ENCODE measurements at places on chromosomes 2 and 18.
A peak's percentile ranks its signal among the peaks of the same experiment; 100 is the strongest.

- no peak for DNase-seq
These were observed 464.5 kb downstream of the IRS1 start for GRCh38 chr2:226334981-226335720.

DNA sequence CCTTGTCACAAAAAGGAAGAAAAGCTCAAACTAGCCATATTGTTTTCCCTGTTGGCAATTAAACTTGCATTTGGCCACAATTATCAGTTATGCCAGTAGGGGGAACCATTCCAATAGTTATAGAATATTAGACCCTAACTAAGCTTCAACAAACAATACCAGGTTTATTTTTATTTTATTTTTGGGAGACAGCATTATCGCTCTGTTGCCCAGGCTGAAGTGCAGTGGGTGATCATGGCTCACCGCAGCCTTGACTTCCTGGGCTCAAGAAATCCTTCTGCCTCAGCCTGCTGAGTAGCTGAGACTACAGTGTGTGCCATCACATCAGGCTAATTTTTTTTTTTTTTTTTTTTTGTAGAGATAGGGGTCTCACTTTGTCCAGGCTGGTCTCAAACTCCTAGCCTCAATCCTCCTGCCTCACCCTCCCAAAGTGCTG is 102.1 kb downstream of the ATAD2B start:
- DNase-seq = peak; percentile 54

DNA sequence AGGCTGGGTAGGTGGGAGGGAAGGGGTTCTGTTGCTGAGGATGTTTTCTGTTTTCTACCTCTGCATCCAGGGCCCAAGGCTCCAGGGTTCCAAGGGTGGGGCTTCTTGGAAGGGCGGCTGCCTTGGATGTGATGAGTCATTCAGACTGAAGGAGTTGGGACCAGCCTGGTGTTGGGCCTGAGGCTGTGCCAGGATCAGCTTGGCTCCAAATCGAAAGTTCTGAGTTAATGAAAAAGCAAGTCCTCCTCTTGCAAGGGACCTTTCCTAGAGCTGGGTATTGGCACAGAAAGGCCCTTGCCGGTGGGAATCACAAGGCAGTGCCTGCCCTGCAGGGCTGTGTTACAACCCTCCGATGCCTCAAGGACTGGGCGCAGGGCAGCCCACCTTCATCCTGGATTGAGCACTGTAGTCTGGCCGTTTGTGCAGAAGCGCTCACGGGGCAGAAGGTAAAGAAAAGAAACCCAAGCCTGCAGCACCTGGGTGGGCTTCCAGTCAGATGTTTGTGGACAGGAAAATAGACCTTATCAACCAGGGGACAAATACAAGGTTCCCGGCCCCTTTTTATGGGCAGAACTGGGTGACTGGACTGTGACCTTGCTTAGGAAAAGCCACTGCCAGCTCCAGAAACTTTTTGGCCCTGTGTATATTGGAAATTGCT is 52.5 kb upstream of the MCFD2 start:
- DNase-seq = no peak

DNA sequence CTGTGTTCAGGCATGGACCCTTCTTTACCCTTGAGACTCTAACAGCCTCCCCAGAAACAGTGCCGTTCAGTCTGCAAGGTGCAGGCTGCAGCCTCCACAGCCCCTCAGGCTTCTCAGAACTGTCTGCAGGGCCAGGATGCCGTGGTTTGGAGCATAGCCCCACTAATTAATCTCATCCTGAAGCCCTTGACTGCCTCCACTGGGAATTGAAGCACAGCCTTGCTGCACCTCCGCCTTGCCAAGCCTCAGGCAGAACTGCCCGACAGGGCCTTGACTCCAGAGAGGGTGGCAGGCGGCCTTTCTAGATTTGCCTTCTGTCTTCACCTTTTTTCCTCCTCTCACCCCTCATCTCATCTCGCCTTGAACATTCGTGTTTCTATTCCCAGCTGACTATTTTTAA is 119.8 kb downstream of the NRP2 start:
- DNase-seq = no peak

DNA sequence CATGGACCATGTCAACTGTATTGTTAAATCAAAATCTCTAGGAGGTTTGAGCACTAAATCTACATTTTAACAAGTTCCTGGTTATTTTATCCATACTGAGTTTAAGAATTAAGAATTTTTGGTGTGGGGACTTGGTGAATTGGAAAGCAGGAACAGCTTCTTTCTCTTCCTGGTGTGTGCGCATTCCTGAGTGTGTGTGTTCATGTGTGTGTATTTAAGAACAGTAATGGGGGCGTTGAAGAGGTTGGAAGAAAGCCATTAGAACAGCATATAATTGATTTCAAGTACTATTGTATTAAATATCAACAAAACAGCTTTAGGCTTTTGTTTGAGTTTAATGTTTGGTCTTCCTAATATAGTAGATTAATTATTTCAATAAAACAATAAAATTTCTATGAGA is 801.3 kb upstream of the ID2 start:
- DNase-seq = no peak

DNA sequence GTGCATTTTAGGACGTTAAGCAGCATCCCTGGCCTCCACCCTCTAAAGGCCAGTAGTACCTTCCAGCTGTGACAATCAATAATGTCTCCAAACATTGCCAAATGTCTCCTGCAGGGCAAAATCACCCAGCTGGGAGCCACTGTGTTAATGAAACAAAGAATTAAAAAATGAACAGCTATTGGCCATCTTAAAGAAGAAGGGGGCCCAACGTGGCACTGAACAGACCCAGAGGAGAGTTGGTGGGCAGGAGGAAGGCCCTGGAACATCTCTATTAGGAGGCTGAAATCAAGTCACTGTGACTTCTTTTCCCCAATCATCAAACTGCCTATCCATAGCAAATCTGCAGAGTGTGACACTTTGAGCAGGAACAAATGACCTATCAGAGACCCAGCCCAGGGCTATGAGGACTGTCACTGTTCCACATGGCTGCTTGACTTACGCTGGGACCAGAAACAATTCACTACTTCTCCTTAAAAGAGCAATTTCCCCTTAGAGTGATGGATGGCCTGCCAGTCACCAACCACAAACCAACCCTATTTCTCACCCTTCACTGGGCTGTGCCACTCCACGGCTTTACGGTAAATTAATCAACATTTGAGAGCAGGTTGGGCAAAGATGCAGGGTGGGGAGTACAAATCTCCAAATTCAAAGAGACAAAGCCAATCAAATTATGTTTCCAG is 35.2 kb upstream of the TEX51 start:
- no peak for DNase-seq

DNA sequence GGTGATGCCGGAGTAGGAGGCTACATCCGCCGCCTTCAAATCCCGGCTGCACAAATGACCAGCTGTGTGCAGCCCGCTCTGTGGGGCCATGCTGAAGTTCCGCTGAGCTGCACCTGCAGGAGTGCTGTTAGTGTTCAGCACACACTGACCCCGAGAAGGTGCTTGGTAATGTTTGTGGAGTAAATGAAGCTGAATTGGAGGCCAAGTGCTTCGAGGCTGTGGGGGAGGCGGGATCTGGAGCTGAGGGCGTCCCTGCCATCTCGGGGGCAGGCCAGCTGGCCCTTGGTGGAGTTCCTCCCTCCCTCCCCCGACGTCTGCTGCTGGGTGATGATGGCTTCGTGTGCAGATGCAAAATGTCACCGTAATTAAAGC is 23.2 kb downstream of the KCNF1 start:
- DNase-seq = no peak

DNA sequence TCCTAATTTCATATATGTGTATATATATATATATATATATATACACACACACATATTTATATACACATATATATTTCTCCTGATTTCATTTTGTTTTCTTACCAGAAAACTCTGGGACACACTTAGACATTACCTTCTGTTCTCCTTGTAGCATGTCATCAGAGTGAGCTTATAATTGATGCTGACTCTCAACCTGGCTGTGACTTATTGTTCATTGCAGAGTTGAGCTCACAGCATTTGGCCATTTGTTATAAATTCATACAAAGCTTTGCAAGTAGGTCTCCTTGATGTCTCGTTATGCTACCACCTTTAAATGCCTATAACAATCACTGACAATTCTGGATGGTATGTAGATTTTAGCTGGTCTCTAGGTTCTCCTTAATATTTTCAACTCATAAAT is 314.8 kb downstream of the LRRTM4 start:
- no peak for DNase-seq

GRCh38 chr2:240741091-240741490 is 49.4 kb downstream of the AQP12A start:
- no peak for DNase-seq

GRCh38 chr2:212013626-212014025 is 525.0 kb downstream of the ERBB4 start:
- DNase-seq = no peak

DNA sequence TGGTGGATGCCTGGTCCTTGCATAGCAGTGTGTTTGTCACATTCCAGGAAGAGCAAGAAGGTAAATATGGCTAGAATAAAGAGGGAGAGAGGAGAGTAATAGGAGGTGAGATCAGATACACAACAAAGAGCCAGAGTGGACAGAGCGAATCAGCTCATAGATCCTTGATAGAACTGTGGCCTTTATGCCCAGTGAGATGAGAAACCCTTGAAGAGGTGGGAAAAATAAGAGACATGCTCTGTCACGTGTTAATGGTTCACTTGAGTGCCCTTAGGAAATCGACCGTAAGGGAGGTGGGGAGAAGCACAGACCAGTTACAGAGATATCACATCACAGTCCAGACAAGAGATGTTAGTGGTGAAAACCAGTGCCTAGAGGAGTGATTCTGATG is 84.7 kb upstream of the RAB27B start:
- DNase-seq = no peak

DNA sequence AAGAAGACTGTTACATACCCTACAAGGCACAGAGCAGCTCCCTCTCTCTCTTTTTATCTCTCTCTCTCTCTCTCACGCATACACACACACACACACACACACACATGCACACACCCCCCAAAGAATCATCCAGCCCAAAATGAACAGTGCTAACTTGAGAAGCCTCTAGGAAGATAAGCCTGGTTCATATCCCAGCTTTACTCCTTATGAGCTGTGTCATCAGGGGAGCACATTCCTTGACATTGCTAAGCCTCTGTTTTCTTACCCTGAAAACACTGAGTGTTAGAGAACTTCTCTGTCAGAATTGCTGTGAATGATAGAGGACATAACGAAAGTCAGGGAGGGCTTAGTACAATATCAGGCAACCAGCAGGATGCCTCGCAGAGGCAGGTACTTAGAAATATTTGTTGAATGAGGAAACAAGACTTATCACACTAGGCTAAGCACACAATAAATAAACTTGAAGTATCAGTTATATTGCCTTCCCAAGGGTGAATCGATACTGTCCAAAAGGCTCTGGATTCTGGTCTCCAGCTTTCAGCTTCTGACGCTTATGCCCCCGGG is 725.6 kb upstream of the ID2 start:
- no peak for DNase-seq

GRCh38 chr2:9655441-9656269 is 24.9 kb upstream of the YWHAQ start:
- no peak for DNase-seq

DNA sequence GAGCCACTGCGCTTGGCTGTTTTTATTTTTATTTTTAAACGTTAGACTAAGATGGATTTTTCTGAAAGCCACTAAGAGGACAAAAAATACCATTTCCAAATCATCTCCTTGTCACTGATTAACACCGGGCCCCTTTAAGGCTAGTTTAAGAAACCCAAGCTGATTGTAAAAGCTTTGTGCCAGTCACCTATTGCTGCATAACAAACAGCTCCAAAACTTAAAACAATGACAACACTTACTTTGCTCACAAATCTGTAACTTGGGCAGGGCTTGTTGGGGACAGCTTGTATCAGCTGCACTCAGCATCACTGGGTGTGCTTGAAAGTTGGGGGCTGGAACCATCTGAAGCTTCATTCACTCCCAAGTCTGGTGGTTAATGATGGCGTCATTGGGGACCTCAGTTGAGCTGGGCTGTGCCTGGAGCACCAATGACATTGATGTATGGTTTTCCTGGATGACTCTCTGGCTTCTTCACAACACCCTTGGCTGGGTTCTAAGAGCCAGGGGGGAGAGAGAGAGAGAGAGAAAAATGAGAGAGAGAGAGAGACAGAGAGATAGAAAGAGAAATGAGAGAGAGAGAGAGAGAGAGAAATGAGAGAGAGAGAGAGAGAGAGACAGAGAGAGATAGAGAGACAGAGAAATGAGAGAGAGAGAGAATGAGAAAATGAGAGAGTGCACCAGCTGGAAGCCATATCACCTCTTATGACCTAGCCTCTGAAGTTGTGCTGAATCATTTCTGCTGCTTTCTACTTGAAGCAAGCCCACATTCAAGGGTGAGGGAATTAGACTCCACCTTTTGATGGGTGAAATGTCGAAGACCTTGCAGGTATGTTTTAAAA is 26.0 kb upstream of the ATG16L1 start:
- DNase-seq = no peak

DNA sequence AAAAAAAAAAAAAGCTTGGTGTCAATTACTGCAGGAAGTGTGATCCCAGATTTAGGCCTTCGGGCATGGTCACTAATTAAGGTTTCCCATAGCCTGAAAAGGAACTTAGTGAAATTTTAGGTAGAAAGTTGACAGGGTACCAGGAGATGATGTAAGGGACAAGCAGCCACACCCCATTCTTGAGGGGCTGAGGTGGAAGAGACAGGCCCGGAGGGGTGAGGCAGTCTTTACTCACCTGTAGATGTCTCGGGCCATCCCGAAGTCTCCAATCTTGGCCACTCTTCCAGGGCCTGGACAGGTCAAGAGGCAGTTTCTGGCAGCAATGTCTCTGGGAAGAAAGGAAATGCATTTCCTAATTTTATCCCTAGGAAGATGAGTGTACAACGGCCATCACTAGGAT is 94.3 kb downstream of the CLIP4 start:
- no peak for DNase-seq
